Left forelimb (tissue), 1 donor: ENCODE measurements at places on chromosomes 1 and 21.

DNA sequence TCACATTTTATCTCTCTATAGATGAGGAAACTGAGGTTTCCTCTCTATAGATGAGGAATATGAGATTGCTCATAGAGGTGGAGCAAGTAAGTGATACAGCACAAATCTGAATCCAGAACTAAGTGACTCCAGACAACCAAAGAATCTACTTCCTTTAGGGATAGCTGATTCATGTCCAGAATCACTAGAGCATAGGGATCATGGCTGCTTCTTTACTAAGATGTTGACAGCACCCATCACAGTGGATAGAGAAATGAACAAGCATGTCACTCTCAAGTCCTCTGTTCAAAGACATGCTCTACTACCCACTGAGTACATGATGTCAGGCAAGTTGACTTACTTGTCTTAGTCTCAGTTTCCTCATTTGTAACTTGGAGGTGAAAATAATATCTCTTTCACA lies 116.1 kb upstream of the SPATA6 start:
- no peak for DNase-seq

- no peak for DNase-seq
These were observed 93.9 kb upstream of the BEND5 start for GRCh38 chr1:48870596-48870995.

GRCh38 chr1:53274026-53274425 lies 35.7 kb upstream of the MAGOH start:
- DNase-seq, result no peak

GRCh38 chr1:247390996-247391395 lies 25.0 kb upstream of the NLRP3 start:
- DNase-seq, result no peak

DNA sequence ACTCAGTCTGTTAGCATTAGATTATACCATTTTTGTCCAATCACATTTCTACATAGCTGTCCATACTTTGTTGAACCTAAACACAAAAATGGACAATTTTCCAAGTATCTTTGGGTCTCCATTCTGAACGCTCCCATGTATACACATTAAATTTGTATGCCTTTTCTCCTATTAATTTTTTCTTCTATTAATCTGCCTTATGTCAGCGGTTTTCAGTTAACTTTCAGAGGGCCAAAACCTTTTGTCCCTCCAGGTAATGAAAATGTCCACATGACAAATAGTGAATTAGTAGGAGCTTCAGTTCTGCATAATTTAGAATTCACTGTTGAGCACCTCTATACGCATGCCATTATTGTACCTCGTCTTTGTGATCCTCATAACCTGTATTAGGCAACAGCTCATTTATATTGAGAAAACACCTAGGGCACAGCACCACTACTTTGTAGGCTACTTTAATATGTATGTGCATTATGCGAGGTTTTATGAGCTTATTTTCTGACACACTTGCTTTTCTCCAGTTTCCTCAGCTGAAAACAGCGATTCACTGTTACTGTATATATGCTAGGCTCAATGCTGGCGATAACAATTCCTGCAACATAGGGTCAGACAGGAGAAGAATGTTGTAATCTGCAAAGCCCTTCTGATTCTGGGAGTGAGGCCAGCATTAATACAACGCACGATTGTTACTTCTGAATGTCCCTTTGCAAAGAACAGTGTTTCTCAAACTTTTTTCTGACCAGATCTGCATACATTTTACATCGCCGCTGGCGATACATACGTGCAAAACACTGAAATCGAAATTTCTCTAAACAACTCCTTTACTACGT lies 1.1 kb upstream of the ABCD3 start:
- DNase-seq, result no peak

DNA sequence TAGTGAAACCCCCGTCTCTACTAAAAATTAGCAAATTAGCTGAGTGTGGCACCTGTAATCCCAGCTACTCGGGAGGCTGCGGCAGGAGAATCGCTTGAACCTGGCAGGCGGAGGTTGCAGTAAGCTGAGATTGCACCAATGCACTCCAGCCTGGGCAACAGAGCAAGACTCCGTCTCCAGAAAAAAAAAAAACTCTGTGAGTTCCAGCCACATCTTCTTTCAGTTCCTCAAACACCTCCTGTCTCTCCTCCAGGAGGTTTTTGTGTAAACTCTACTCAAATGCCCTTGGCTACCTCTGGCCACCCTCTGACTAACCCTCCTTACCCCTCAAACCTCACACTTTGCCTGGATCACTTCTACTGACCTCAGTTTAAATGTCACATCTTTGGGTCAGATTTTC lies 38.1 kb downstream of the RCSD1 start:
- DNase-seq, result no peak

DNA sequence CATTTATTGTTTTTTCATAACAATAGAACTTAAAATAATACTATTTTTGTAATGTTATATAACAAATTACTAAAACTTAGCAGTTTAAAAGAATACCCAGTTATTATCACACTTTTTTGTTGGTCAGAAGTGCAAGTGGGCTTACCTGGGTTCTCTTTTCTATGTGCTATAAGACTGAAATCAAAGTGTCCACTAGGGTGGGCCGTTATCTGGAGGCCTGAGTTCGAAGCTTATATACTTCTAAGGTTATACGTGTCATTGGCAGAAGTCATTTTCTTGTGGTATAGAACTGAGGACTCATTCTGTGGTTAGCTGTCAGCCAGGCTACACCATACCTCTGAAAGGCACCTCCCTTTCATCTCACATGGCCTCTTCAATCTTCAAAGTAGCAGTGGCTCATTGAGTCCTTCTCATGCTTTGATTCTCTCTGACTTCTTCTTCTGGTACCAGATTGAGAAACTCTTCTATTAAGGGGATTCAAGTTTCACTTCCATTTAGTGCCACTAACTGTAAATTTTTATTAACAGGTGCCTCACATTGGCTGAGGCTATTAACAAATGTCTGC lies 414.3 kb downstream of the AMY1C start:
- DNase-seq, result no peak

- no peak for DNase-seq
These were observed 4.8 kb downstream of the PDZK1IP1 start for GRCh38 chr1:47184822-47185677.

DNA sequence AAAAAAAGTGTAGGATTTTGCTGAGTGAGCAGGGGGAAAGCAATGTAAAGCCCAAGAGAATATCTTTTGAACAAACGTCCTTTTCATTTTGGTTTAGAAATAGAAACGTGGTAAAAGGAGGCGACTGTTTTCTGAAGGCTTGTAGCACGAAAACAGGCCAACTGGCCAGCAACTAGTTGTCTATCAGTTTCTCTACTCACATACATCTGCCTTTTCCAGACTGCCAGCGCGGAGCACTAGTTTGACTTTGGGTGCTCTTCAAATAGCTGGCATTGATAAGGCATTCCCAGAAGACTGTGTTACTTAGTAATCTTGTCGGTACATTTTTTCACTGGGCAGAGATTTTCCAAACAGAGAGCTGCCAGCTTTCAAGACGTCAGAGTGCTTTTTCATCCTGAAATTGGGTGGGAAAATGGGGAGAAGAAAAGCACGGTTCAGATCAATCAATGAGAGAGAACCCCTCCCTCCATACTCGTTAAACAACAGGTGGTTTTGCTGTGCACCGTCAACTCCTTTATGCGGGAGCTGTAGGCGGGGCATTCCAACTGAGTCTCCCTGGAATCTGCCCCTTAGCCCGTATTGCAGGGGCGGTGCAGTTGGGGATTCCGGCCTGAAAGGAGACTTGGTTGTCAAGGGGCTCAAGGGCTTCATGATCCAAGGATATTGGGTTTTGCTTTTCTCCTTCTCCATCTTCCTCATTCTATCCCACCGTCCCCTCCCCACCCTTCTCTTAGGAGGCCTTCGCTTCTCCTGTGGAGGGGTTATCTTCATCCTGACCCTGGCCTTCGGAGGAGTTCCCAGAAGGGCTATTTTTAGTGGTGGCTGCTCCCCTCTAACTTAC lies 884 bp upstream of the LRRC8C start:
- DNase-seq, result no peak

DNA sequence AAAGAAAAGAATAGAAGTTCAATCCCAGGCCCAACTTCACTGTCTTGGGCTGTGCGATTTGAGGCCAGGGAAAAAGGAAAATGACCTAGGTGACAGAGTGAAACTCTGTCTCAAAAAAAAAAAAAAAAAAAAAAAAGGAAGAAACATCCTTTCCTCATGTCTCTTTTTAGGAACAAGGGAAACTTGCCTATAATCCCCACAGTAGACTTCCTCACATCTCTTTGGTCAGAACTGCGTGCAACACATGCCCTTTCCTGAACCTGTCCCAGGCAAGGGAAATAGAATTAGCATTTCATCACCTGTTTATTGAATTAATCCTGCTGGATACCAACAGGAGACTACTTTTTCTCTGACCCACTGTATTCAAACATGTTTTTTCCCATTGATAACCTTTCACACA lies 2.3 kb downstream of the DCST1 start:
- no peak for DNase-seq
